ENCODE measurements at places on chromosomes 3 and 15. TPM values are rescaled to one million over a fixed set of nuclear protein-coding genes. Genes with fewer than 3 reads are reported as not detected.

Gene SLCO2A1
- 0.36 TPM for total RNA-seq

Gene GPR149
- total RNA-seq, result not detected

GRCh38 chr3:87733671-87734367, 325.0 kb downstream of the CGGBP1 start:
- H3K4me3 ChIP-seq, result no peak overlapping the region
- no peak overlapping the region for H3K27ac ChIP-seq
- H3K27me3 ChIP-seq, result no peaks in the 10 kb centered on the region
- H3K4me1 ChIP-seq, result no peaks in the 10 kb centered on the region
- H3K36me3 ChIP-seq, result no peaks in the 10 kb centered on the region

DNA sequence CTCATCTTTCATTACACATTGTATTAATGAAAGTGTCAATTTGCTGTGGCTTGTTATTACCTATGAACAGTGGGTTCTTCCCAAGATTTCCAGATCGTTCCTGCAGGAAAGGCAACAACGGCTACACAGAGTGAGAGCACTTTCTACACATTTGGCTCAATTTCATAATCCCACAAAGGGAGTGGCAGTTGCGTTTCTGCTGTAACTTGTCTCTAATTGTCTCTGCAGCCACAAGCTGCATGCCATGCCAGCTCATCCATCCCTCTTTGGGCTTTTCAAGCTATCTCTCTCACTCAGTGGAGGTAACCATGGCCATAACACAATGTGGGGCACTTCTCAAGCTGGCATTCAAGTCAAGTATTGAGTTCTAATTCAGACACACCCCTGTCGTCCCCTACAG, 27.7 kb upstream of the CPNE4 start:
- no peaks in the 10 kb centered on the region for H3K27me3 ChIP-seq
- no peak overlapping the region for H3K27ac ChIP-seq

Gene GUCA1C
- total RNA-seq, result not detected

Gene CCRL2
- 0.88 TPM for total RNA-seq

Data from osteoblast (primary cell).